Activated CD8-positive, alpha-beta memory T cell treated with anti-CD3 and anti-CD28 coated beads, Interleukin-2, amount 10 ng/mL, durations not matched to agents 7 days and 5 days (primary cell): ENCODE measurements at places on chromosomes 7 and 10. TPM values are rescaled to one million over a fixed set of nuclear protein-coding genes. Genes with fewer than 3 reads are reported as not detected.

VSTM4 gene
- 0.16 TPM for total RNA-seq

AQP1 gene
- total RNA-seq = 0.15 TPM

MACC1 gene
- 1.5 TPM for total RNA-seq

PRPS1L1 gene
- total RNA-seq = not detected

AMZ1 gene
- total RNA-seq = 0.29 TPM

BTBD16 gene
- total RNA-seq = not detected

OPALIN gene
- total RNA-seq = not detected

AGBL3 gene
- total RNA-seq = 2.4 TPM

IDI2 gene
- total RNA-seq = not detected

CCDC172 gene
- total RNA-seq = not detected

RAMP3 gene
- not detected for total RNA-seq

SPDYE2 gene
- 0.29 TPM for total RNA-seq

PRF1 gene
- total RNA-seq = 381 TPM

LRRTM3 gene
- not detected for total RNA-seq

UTF1 gene
- total RNA-seq = not detected

GCK gene
- total RNA-seq = 0.23 TPM

CUZD1 gene
- 3.6 TPM for total RNA-seq

ZNF804B gene
- total RNA-seq = not detected

CRTAC1 gene
- total RNA-seq = not detected

EPDR1 gene
- 1.1 TPM for total RNA-seq

TUBAL3 gene
- total RNA-seq = not detected

SPDYE1 gene
- total RNA-seq = 0.20 TPM

GOT1 gene
- total RNA-seq = 36.5 TPM

SPDYE9 gene
- total RNA-seq = not detected

SPACDR gene
- total RNA-seq = 3.8 TPM

AASS gene
- 1.6 TPM for total RNA-seq

FBXO24 gene
- 1.3 TPM for total RNA-seq

GNAT3 gene
- total RNA-seq = not detected

AKR1C2 gene
- total RNA-seq = not detected

TFPI2 gene
- total RNA-seq = 0.30 TPM

EEPD1 gene
- total RNA-seq = 1.4 TPM

FAM13C gene
- total RNA-seq = not detected

GJD4 gene
- not detected for total RNA-seq

TMEM225B gene
- not detected for total RNA-seq

SLC39A12 gene
- not detected for total RNA-seq

GRM3 gene
- not detected for total RNA-seq

ETV1 gene
- total RNA-seq = 1.9 TPM

SEPTIN7 gene
- 237 TPM for total RNA-seq

TRIM4 gene
- total RNA-seq = 26.4 TPM

BMI1 gene
- total RNA-seq = 45.9 TPM

RARRES2 gene
- total RNA-seq = not detected

SLC35B4 gene
- 16.1 TPM for total RNA-seq

HYAL4 gene
- total RNA-seq = not detected

ZNF503 gene
- total RNA-seq = 0.80 TPM

HMX3 gene
- not detected for total RNA-seq

CYP3A5 gene
- not detected for total RNA-seq

NUPR2 gene
- total RNA-seq = not detected

ATP5MK gene
- 387 TPM for total RNA-seq

ANKRD30A gene
- total RNA-seq = not detected

RBP3 gene
- total RNA-seq = not detected

HOXA4 gene
- not detected for total RNA-seq

MMP21 gene
- not detected for total RNA-seq

CACNA2D1 gene
- total RNA-seq = not detected
